ENCODE measurements at places on chromosomes 4 and X. TPM values are rescaled to one million over a fixed set of nuclear protein-coding genes. Genes with fewer than 3 reads are reported as not detected.

Gene VSIG4
- total RNA-seq = not detected

Gene TLR7
- total RNA-seq = not detected

Gene ARMCX5
- total RNA-seq = 9.3 TPM

Gene RIBC1
- 0.28 TPM for total RNA-seq

Gene TEX11
- total RNA-seq = not detected

- peak overlapping the region; percentile 77 for H3K27ac ChIP-seq
- peak overlapping the region; percentile 46 for H3K4me3 ChIP-seq
- H3K27me3 ChIP-seq = no peaks in the 10 kb centered on the region
- peaks cover 4% of the 10 kb centered on the region for H3K36me3 ChIP-seq
- peak; percentile 46 for DNase-seq
These were observed 15.1 kb downstream of the S100G start for GRCh38 chrX:16665089-16665488.

DNA sequence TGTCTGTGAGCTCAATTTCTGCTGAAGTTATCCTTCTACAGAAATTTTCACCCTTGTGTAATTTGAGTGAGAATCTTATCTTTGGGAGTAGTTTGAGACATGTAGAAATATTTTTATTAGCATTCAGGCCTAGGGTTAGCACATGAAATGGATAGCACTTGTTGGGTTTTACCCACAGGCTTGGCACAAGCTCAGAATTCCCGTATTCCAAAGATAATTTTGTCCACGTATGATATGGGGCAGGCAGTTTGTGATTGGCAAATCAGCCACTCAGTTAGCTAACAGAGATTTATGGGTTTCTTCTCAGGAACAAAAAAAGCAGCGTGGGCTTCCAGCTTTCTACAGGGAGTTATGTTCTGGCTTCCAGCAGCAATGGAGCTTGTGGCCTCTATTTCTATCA lies 117.9 kb upstream of the DCAF8L1 start:
- no peak for DNase-seq
- no peaks in the 10 kb centered on the region for H3K4me1 ChIP-seq
- H3K27me3 ChIP-seq = no peaks in the 10 kb centered on the region
- H3K27ac ChIP-seq = no peak overlapping the region

DNA sequence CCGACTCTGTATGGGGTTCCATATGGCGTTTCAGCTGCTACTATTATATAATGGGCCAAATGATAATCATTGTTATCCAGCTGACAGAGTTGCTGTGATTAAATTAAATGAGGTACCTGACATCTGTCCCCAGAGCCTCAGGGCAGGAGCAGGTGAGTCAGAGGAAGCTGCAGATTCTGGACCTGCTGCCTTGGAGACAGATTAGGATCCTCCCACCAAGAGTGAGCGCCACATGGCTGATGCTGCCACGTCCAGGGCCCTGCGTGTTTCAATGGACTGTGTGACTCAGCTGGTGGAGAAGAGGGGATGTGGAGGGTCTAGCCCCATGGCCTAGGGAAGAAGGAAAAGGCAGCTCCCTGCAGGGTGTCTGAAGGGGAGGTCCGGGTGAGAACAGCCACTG lies 28.3 kb upstream of the UXT start:
- DNase-seq = no peak
- H3K27ac ChIP-seq = no peak overlapping the region
- no peak overlapping the region for H3K4me3 ChIP-seq
- peaks cover 4% of the 10 kb centered on the region for H3K27me3 ChIP-seq
- H3K36me3 ChIP-seq = no peaks in the 10 kb centered on the region

DNA sequence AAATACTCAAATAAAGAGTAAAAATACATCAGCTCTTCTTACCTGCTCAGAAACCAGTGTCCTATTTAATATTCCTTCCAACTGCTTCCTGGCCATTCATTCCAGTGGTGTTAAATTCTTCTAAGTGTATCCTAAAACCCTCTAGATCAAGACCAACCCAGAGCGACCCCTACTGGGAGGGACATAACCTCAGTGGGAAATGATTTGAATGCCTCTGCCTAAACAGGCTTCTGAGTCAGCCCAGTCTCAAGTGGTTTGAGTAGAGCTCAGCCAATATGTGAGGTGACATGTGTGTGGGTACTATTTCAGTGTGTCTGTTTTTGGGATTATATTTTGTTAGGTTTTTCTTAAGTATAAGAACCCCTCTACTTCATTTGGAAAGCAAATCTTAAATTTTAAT lies 133.6 kb upstream of the ARHGEF9 start:
- H3K27me3 ChIP-seq = peaks cover 3% of the 10 kb centered on the region

DNA sequence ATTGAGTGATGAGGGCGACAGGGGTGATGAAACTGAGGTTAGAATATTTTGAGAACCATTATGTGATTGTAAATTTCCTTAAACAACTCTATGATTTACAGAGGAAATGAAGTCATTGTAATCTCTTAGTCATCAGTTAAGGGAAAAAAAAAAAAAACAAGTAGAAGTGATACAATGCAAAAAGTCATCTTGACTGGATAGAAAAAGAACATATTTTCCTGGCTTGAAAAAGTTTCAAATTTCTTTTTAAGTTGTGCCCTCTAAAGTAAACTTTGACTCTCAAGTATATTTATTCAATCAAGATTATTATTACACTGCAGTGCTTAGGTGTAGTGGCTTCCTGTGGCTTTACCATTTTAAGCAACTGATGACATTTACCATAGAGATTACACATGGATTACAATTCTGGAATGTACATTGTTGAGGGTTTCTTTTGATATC lies 40.6 kb downstream of the GABRB1 start:
- peak overlapping the region; percentile 44 for H3K27ac ChIP-seq
- peaks cover 6% of the 10 kb centered on the region for H3K27me3 ChIP-seq
- H3K4me3 ChIP-seq = no peak overlapping the region

DNA sequence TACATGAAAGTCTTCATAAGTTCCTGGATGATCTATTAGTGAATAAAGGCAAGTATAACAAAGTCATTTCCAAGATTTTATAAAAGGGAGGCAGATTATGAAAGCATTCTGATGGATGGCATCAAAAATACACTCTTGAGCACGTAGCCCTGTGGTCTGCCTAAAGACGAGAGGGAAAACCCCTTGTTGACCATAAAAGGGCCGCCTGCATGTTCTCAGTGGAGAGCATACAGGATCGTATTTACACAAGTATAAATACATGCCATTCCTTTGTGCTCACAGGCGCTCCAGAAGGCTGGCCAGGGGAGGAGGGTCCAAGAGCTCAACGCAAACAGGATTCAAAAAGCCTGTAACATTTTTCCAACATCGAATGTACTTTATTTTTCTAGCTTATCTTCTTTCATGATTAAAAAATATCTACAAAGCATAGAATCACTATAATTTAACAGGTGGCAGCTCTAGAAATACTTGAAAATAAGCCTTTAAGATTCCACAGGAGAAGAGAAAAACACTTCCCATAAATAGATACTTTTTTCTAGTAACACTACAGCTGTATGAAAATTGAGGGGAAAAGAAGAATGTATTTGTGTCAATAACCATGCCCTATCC lies 29.6 kb downstream of the PDGFC start:
- H3K27ac ChIP-seq = peak overlapping the region; percentile 88
- peak overlapping the region; percentile 85 for H3K4me3 ChIP-seq
- DNase-seq = peak; percentile 85
- peaks cover 88% of the 10 kb centered on the region for H3K4me1 ChIP-seq
- no peaks in the 10 kb centered on the region for H3K27me3 ChIP-seq

DNA sequence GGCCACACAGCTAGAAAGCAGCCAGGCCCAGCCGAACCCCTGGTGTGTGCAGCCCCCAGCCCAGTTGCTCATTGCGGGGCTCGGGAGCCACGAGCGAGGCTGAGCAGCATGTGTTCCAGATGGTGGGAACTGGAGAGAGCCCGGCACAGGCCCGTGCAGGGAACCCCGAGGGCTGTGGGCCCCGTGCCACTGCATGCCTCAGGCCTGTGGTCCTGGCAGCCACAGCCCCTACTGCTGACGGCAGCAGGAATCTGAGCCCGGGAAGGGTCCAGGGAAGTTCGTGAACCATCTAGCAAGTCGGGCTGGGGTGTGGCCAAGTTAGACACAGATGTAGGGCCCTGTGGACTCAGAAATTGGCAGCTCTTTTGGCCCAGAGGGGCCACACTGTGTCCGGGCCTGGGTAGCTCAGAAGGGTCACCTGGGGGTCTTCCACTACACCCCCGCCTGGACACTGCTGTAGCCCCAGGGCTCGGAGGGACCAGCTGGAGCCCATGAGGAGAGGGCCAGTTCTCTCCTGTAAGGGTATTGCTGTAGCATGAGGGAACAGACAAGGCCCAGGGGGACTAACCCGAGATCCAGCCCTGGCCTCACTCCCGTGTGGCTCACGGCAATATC lies 12.1 kb downstream of the HTRA3 start:
- peaks cover 29% of the 10 kb centered on the region for H3K4me1 ChIP-seq
- H3K4me3 ChIP-seq = no peak overlapping the region
- no peak overlapping the region for H3K27ac ChIP-seq
- no peaks in the 10 kb centered on the region for H3K27me3 ChIP-seq

DNA sequence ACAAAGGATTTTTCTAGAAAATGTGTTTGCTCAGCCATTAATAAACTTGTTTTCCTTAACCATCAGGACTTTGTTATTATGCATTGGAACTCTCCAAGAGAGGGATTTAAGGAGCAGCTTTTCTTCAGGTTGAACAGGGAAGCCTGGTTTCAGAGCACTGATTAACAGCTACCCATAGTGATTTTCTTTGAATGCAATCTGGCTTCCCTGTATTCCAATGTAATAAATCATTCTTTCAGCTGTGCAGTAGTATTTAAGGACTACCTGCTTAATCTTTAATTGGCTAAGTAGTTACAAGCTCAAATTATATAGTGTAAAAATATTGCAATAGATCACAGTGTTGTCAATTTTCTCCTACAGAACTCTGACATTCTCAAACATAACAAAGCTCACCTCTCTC lies 77.5 kb downstream of the TMEM156 start:
- DNase-seq = no peak
- no peaks in the 10 kb centered on the region for H3K36me3 ChIP-seq
- H3K4me3 ChIP-seq = no peak overlapping the region
- H3K4me1 ChIP-seq = peaks cover 32% of the 10 kb centered on the region
- H3K27ac ChIP-seq = no peak overlapping the region
- peaks cover 2% of the 10 kb centered on the region for H3K27me3 ChIP-seq

GRCh38 chrX:109472939-109473735 lies 8.7 kb downstream of the GUCY2F start:
- DNase-seq = peak; percentile 19
- H3K27me3 ChIP-seq = peaks cover 5% of the 10 kb centered on the region
- peak overlapping the region; percentile 8 for H3K27ac ChIP-seq
- no peaks in the 10 kb centered on the region for H3K36me3 ChIP-seq

DNA sequence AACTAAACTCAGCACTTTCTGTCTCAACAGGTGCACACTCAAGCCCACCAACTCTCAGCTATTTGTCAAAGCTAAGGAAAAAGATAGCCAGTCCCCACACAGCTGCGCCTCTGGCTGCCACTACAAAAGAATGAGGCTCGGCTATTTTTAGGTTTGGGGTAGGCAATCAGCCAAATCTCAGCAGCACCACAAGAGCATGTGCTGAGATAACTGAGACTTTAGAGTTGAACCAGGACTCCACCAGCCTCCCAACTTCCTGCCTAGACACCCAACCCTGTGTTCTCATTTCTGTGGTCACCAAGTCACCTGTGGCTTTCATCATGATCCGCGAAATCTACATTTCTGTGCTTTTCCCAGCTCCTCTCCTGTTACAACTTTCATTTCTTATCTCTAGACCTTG lies 28.0 kb downstream of the DMD start:
- no peaks in the 10 kb centered on the region for H3K27me3 ChIP-seq
- DNase-seq = no peak
- no peak overlapping the region for H3K4me3 ChIP-seq
- no peaks in the 10 kb centered on the region for H3K36me3 ChIP-seq
- H3K27ac ChIP-seq = no peak overlapping the region

DNA sequence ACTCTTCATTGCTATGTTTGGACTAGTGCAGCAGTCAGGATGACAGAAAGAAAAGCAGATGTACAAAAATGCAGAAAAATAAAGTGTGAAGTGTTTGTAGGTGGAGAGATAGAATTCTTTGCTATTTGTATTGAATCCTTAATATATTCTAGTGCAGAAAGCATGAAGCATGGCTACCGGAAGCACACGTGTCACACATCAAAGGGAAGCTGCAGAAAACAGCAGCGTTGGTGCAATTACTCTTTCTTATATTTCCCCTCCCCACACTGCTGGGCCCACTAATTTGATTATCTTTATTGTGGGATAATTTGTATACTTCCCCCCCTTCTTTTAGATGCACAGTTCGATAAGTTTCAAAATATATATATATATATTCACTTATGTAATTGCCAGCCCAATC lies 35.9 kb upstream of the TAPT1 start:
- peaks cover 14% of the 10 kb centered on the region for H3K27me3 ChIP-seq
- H3K4me3 ChIP-seq = no peak overlapping the region
- H3K27ac ChIP-seq = no peak overlapping the region
- no peak for DNase-seq

DNA sequence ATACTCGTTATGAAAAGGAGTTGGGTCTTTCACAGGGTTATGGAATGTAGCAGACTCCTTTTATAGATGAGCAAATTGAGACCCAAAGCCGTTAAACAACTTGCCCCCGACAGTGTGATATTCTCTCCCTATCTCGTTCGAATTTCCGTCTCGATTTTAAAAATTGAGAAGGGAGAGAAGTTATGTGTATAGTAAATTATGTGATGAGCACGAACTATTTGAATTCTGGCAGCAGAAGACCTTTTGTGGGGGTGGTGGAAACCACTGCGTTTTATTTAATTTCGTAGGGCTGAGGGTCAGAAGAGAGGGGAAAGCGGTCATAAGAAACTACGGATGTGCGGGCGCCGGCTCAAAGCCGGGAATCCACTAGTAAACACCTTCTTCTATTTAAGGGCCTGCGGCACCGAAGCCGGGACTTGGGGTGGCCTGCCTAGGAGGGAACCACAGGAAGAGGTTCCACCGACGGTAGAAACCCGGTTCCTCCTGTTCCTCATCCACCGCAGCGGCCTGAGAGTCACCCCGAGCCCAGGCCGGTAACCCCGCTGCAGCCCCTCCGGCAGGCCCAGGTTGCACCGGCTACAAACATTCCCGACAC lies 1.5 kb upstream of the DDX3X start:
- peak overlapping the region; percentile 100 for H3K27ac ChIP-seq
- peaks cover 20% of the 10 kb centered on the region for H3K36me3 ChIP-seq
- peak overlapping the region; percentile 95 for H3K4me3 ChIP-seq
- peaks cover 13% of the 10 kb centered on the region for H3K27me3 ChIP-seq

DNA sequence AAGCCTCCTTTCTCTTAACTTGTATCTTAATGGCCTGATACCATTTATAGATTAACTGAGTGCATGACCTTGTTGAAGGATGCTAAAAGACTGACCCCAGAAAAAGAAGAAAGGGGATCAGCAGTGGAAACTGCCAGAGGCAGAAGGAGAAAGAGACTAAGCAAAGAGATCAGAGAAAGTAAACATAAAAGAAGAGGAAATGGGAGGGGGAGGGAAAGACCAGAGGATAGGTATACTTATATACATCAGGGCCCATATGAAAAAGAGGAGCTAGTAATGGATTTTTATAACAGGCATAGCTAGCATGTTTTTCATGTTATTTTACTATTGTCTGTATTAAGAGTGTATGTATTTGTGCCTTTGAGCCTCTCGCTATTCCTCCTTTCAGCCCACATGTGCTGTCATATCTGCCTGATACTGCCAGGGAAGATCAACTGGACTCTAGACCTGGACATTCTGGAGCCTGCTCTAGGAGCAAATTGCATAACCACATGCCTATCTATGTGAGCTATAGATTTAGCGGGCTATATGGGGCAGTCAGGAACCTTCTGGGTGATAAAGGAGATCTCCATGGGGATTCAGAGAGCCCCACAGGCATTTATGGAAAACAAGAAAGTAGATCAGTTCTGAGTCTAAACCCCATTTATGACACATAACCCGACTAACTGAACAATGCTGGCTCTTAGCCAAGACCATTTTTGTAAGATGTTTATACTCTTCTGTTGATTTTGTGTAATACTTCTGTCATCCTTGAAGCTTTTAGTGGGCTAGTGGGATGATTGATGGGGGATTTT lies 13.4 kb upstream of the SNX12 start:
- H3K27me3 ChIP-seq = peaks cover 6% of the 10 kb centered on the region
- DNase-seq = no peak
- H3K4me3 ChIP-seq = no peak overlapping the region
